Testis (tissue), 5 donors: ENCODE measurements at places on chromosomes 3 and 15. TPM values are rescaled to one million over a fixed set of nuclear protein-coding genes. Genes with fewer than 3 reads are reported as not detected.

GRCh38 chr3:73041537-73041936, 19.9 kb upstream of the EBLN2 start:
- H3K36me3 ChIP-seq = no peaks in the 10 kb centered on the region
- DNase-seq = no peak
- peak overlapping the region; percentile 31 for H3K27ac ChIP-seq
- no peak overlapping the region for H3K4me3 ChIP-seq
- peaks cover 18% of the 10 kb centered on the region for H3K4me1 ChIP-seq
- H3K27me3 ChIP-seq = no peaks in the 10 kb centered on the region

The SLC22A13 gene
- polyA plus RNA-seq = 1.1 TPM

- H3K4me1 ChIP-seq = peaks cover 6% of the 10 kb centered on the region
- no peak overlapping the region for H3K4me3 ChIP-seq
- no peaks in the 10 kb centered on the region for H3K27me3 ChIP-seq
- H3K27ac ChIP-seq = no peak overlapping the region
Measured at GRCh38 chr3:15805756-15806266, 8.0 kb upstream of the ANKRD28 start.

DNA sequence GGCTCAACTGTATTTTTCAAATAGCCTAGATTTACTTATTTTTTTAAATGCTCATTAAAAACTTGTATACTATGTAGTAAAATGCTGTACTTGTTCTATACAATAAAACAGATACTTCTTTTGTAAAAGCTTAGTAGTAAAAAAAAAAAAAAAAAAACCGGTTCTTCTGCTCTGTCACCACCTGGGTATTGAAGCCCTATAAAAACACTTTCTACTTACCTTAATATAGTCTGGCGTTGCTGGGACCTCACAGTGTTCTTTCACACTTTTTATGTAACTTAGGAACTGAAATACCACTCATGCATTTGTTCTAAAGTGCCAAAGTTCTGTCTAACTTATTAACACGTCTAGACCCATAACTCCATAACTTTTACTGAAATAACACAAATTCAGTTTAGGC, 61.4 kb downstream of the TASOR start:
- H3K27me3 ChIP-seq = no peaks in the 10 kb centered on the region
- no peaks in the 10 kb centered on the region for H3K4me1 ChIP-seq
- no peak overlapping the region for H3K27ac ChIP-seq
- H3K36me3 ChIP-seq = no peaks in the 10 kb centered on the region
- no peak overlapping the region for H3K4me3 ChIP-seq
- DNase-seq = no peak

DNA sequence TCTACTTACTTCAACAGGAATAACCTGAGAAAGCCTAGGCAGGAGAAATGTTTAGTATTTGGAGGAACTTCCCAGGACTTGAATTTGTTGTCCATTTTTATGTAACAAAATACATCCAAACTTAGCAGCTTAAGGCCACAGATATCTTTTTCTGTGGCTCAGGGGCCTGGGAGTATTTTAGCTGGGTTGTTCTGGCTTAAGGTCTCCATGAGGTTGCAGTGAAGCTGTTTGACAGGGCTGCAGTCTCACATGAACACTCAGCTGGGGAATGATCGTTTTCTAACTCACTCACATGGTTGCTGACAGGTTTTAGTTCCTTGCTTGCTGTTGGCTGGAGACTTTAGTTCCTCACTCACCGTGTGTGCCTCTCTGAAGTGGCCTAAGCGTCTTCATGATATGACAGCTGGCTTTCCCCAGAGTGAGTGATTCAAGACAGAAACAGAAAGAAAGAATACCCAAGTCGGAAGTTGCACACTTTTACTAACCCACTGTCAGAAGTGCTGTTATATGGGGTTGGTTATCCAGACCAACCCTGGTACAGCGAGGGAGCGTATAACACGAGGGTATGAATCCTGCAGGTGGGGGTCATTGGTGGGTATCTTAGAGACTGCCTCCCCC, 229.7 kb upstream of the TBL1XR1 start:
- H3K4me3 ChIP-seq = no peak overlapping the region
- no peaks in the 10 kb centered on the region for H3K4me1 ChIP-seq
- H3K36me3 ChIP-seq = no peaks in the 10 kb centered on the region
- DNase-seq = no peak
- H3K27me3 ChIP-seq = no peaks in the 10 kb centered on the region
- no peak overlapping the region for H3K27ac ChIP-seq

DNA sequence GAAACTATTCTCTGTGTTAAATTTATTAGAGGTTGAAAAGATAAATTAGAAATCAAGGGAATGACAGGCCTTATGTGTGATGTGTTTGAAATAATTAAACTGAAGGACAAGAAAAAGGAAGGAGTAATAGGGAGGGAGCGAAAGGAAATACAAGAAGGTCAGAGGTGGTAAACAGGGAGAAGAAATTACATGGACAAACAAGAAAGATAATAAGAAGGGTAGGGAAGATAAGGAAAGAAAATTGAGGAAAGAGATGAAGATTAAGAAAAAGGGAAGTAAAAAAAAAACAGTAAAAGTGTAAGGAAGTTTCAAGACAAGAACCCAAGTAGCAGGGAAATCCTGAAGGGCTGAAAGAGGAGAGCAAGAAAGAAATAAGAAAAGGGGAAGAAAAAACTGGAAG, 26.2 kb upstream of the ANXA2 start:
- H3K36me3 ChIP-seq = no peaks in the 10 kb centered on the region
- peak overlapping the region; percentile 37 for H3K27ac ChIP-seq
- DNase-seq = no peak

- H3K27ac ChIP-seq = no peak overlapping the region
- no peaks in the 10 kb centered on the region for H3K27me3 ChIP-seq
- no peaks in the 10 kb centered on the region for H3K4me1 ChIP-seq
- no peaks in the 10 kb centered on the region for H3K36me3 ChIP-seq
Measured at GRCh38 chr3:15148614-15149013, 49.7 kb upstream of the RBSN start.

DNA sequence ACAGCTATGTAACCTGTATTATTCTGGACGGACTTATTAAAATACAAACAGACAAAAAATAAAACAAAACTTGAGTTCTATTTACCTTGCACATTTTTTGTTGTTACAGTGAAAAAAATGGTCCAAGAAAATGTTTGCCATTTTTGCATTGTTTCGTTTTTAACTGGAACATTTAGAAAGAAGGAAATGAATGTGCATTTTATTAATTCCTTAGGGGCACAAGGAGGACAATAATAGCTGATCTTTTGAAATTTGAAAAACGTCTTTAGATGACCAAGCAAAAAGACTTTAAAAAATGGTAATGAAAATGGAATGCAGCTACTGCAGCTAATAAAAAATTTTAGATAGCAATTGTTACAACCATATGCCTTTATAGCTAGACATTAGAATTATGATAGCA, 17.1 kb downstream of the LMOD3 start:
- no peaks in the 10 kb centered on the region for H3K36me3 ChIP-seq
- H3K27ac ChIP-seq = no peak overlapping the region
- no peaks in the 10 kb centered on the region for H3K27me3 ChIP-seq
- H3K4me1 ChIP-seq = no peaks in the 10 kb centered on the region
- no peak overlapping the region for H3K4me3 ChIP-seq
- DNase-seq = no peak

GRCh38 chr3:39501968-39502837, 34.7 kb downstream of the MOBP start:
- H3K4me3 ChIP-seq = peak overlapping the region; percentile 9
- no peaks in the 10 kb centered on the region for H3K36me3 ChIP-seq
- DNase-seq = no peak
- no peak overlapping the region for H3K27ac ChIP-seq

GRCh38 chr3:133799794-133800585, 5.6 kb upstream of the SRPRB start:
- DNase-seq = peak; percentile 20
- no peaks in the 10 kb centered on the region for H3K36me3 ChIP-seq
- H3K4me1 ChIP-seq = no peaks in the 10 kb centered on the region
- H3K27ac ChIP-seq = no peak overlapping the region

The RTP3 gene
- 2.0 TPM for polyA plus RNA-seq

The BCL6 gene
- 34.5 TPM for polyA plus RNA-seq

DNA sequence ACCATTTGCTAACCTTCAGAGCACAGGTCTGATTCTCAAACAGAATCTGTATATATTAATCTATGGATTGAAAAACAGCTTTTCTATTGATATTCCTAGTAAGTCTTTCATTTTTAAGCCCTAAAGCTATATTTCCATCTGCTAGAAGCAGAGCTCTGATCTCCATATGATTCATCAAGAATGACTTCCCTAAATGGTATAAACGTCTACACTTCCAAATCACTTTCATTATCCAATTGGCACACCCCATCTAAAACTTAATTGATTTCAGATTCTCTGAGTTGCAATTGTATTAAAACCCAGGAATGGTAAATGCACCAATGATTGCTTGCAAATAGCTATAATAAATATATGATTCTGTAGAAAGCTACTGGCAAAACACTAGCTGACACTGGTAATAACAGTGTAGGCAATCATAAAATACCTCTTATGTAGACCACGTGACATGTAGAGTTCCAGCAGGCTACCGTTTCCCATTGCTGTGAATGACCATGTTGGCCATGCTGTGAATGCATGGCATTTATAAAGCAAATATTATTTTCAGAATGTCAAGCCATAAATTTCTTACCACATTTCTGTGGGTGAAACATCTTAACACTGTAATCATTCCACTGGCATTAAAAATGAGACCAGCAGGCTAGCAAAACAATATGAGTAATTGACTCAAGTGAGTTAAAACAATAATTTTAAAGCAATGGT, 226.0 kb downstream of the ZMAT3 start:
- no peak overlapping the region for H3K27ac ChIP-seq
- DNase-seq = no peak
- H3K36me3 ChIP-seq = no peaks in the 10 kb centered on the region
- no peaks in the 10 kb centered on the region for H3K27me3 ChIP-seq

DNA sequence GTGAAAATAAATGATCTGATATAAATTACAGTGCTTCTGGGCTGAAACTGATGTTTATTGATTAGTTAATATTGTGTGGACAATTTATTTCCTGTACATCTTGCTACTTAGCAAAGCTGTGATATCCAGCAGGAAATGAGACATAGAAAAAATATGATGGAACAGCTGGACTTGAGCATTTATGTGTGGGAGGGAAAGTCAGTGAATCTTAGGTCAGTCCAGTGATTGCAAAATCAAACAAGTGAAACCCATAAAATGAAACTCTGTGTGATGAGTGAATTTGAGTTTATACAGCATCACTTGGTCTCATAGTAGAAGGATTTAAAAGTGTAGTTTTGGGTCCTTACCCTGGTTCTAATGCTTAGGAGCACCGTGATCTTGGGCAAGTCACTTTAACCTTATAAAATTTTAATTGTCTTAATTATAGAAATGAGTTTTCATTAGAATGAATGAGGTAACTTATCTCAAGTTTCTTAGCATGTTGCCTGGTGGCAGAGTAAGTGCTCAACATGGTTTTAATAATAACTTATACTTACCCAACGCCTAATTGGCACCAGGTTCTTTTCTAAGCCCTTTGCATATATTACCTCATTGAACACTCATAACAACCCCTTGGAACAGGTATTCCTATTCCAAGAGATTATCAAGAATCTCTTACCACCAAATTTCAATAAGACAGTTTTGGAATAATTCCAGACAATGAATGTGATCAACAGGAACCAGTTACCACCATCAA, 194.6 kb downstream of the ADAMTSL3 start:
- H3K27me3 ChIP-seq = no peaks in the 10 kb centered on the region
- H3K4me3 ChIP-seq = no peak overlapping the region
- no peak for DNase-seq

- no peak overlapping the region for H3K4me3 ChIP-seq
- no peaks in the 10 kb centered on the region for H3K27me3 ChIP-seq
- no peaks in the 10 kb centered on the region for H3K4me1 ChIP-seq
- DNase-seq = no peak
Measured at GRCh38 chr15:67259379-67259778, 4.8 kb downstream of the IQCH start.

- H3K27ac ChIP-seq = no peak overlapping the region
- H3K36me3 ChIP-seq = no peaks in the 10 kb centered on the region
Measured at GRCh38 chr15:33807665-33808064, 160.6 kb upstream of the CHRM5 start.

The PEX5L gene
- polyA plus RNA-seq = 7.3 TPM

GRCh38 chr3:98788651-98789050, 25.5 kb downstream of the ST3GAL6 start:
- no peak for DNase-seq
- H3K36me3 ChIP-seq = no peaks in the 10 kb centered on the region
- no peaks in the 10 kb centered on the region for H3K27me3 ChIP-seq
- H3K4me1 ChIP-seq = no peaks in the 10 kb centered on the region
- no peak overlapping the region for H3K4me3 ChIP-seq

- peak overlapping the region; percentile 9 for H3K27ac ChIP-seq
- no peak for DNase-seq
- H3K27me3 ChIP-seq = no peaks in the 10 kb centered on the region
- H3K4me1 ChIP-seq = peaks cover 17% of the 10 kb centered on the region
- H3K36me3 ChIP-seq = no peaks in the 10 kb centered on the region
- no peak overlapping the region for H3K4me3 ChIP-seq
Measured at GRCh38 chr3:113736548-113737089, 9.4 kb downstream of the NAA50 start.

DNA sequence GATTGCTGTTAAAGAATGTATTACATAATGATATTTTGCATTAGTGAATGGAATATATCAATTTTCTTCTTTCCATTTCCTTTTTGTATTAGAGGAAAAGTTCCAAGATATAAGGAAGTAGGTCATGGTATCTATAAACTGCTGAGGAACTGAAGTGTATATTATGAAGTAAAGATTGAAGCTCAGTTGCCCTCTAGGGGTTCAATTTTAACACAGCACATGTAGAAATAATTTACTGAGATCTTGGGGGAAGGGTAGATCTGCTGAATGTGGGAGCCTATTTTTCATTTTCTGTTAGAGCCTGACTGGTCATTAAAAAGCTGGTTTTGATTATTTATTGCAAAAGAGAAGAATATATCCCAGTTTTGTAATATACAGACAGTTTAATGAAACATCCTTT, 45.2 kb downstream of the CMC1 start:
- no peak overlapping the region for H3K27ac ChIP-seq
- no peak overlapping the region for H3K4me3 ChIP-seq
- peaks cover 4% of the 10 kb centered on the region for H3K4me1 ChIP-seq
- H3K27me3 ChIP-seq = no peaks in the 10 kb centered on the region
- DNase-seq = no peak

DNA sequence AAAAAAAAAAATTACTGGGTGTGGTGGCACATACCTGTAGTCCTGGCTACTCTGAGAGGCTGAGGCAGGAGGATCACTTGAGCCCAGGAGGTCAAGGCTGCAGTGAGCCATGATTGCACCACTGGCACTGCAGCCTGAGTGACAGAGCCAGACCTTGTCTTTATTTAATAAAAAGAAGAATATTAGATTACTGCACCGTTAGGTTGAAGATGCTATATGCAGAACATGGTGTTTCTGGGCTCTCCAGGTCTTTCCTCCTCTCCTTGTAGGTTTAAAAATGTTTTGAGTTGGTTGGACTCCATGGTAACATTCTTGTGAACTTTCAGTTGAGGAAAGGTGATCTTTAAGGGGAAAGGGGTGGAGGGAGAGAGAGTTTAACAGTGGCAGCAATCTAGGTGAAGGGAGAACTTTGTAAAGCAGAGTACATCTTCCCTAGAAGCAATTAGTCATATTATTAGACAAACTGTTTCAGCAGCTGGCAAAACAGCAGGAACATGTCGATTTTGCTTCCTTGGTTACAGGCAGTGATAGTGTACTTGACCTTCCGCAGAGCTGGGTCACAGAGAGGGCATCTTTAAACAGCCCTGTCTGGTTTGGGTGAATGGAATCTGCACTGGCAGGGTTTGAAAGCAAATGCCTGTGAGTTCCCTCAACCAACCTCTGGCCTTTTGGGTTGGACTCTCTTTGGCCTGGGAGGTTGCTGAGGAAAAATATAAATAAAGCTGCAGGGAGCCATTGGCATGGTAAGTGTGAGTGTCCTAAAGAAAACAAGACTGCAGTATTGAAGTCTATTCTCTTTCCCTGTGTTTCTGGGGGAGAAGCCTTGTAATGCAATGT, 42.8 kb downstream of the NR2C2 start:
- H3K27ac ChIP-seq = no peak overlapping the region
- H3K4me3 ChIP-seq = no peak overlapping the region
- DNase-seq = no peak
- peaks cover 13% of the 10 kb centered on the region for H3K4me1 ChIP-seq
- H3K27me3 ChIP-seq = no peaks in the 10 kb centered on the region
